ENCODE measurements at places on chromosomes 4 and X.

- DNase-seq, result no peak
Observed at GRCh38 chr4:101140228-101140627, 207.1 kb downstream of the PPP3CA start.

DNA sequence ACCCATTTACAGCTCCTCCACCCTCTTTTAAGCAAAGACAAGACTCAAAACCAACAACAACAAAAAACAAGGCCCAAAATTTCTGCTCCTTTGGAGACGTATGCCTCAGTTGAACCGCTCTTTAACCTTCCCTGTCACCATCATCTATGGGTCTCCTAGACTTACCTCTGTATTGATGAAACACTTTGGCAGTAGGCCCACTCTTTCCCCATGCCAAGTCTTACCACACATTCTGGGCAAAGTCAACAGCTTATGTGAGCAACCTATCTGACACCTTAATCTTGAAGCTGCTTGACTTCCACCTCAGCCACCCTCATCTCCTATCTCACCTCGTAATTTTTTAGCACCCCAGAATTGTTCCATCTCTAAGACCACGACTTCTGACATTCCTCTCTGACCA, 99.7 kb upstream of the CXorf66 start:
- DNase-seq, result no peak

GRCh38 chrX:16207634-16208033, 40.4 kb downstream of the MAGEB17 start:
- DNase-seq, result no peak

DNA sequence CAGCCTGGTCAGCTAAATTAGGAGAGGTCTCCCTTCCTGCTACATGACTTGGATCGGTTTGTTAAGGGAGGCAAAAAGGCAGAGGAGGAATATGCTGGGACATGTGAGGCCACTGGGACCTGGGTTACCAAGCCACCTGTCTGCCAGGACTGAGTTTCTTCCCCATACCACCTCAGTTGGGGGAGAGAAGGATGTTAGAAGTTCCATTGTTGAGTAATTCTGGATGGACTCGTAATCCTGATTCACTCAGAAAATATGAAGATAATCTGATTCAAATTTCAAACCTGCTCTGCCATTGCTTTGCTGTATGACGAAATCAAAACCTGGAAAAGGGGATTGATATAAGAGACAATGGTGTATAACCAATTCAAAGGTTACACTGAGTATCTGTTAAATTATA, 97.4 kb upstream of the S100G start:
- no peak for DNase-seq

DNA sequence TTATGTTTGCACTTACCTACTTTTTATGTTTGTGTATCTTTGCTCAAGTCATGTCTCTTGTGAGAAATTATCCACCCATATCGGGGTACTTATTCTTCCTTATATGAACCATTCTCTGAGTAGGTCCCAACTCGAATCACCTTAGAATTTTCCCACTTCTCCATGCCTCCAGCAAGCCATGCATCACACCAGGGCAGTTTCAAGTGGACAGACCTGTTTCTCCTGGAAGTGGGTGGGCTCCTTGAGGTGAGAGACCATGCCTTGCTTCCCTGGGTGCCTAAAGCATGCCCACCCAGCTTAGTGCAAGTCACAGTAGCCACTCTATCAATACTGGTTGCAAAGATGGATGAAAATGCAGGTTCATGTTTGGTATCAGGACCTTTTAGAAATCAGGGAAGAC, 187.2 kb downstream of the KIT start:
- DNase-seq, result no peak

- no peak for DNase-seq
Observed at GRCh38 chr4:54731552-54731951, 73.8 kb downstream of the KIT start.
